ENCODE measurements at places on chromosomes 2 and 18.

DNA sequence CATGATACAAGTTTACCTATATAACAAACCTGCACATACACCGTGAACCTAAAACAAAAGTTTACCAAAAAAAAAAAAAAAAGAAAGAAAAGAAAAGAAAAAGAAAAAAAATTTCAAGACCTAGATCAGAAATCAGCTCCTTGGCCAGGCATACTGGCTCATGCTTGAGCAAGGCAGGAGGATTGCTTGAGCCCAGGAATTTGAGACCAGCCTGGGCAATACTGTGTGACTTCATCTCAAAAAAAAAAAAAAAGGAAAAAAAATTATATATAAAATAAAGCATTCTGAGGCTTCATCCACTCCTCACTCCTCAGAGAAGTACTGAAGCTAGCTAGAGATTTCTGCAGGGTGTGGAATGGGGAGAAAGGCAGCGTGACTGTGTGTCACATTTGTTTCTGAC lies 11.8 kb upstream of the PROC start:
- DNase-seq, result no peak

- DNase-seq, result no peak
Measured at GRCh38 chr2:133840761-133841160, 272.5 kb upstream of the NCKAP5 start.

DNA sequence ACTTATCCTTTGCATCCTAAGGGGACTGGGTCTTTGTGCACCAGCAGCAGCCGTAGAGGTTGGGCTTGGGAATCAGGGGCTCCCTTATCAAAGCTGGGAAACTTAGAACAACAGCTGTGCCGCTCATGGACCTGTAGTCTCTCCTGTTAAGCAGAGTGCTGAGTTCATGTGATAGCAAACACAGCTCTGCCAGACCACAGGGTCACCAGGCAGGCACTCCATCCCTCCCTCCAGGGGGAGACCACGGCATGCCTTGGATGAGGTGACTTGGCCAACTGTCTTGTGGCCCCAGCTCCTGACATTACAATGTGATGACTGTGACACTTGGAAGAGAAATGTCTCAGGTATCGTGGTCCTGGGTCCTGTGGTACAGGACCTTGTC lies 60.0 kb downstream of the DGKD start:
- no peak for DNase-seq

- DNase-seq, result no peak
Measured at GRCh38 chr2:40416486-40416885, 35.4 kb downstream of the SLC8A1 start.

DNA sequence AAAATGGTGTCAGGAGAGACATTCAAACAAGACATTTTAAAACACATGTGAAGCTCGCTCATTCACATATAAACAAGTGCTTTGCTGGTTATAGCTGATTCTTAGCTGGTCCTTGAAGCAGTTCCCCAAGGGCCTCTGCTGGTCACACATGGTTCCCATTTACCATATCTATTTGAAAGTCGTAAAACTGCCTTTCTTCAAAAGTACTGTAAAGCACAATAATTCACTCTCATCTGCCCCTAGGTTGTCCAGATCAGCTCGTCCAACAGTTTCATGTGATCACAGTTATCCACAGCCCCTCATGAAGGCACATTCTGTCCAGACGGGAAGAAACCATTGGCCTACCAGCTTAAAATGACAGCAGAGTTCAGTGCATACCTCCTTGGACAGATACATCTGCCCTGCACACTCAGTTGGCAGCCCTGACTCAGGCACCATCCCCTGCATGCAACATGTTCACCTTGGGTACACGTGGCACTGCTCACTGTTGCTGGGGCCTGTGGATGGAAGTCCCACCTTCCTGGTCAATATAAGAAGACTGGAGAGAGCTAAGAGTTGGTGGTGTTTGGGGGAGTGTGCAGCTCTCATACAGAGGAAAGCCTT lies 108.0 kb upstream of the HAAO start:
- DNase-seq, result no peak

- no peak for DNase-seq
Measured at GRCh38 chr18:6722690-6723089, 6.8 kb upstream of the ARHGAP28 start.

DNA sequence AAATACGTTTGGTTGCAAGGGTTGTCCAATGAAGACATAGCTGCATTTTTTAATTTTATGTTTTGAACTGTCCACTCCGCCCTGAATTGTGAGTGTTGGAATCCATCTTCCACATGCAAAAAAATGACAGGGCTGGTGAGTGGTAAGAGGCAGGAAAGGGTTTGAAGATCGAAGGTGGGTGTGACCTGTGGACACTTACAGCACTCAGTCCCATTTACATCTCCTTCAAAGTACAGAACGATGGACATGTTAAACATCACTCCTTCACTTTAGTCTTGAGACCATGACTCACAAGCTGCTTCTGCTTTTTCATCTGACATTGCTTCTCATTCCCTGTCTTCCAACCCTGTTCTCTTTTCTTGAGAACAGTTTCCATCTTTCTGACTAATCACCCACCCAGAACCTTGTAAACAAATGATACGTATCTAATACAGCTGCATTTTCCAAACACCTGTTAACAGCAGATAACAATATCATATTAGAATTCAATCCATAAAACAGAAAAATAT lies 179.3 kb downstream of the ZNF516 start:
- DNase-seq, result no peak

DNA sequence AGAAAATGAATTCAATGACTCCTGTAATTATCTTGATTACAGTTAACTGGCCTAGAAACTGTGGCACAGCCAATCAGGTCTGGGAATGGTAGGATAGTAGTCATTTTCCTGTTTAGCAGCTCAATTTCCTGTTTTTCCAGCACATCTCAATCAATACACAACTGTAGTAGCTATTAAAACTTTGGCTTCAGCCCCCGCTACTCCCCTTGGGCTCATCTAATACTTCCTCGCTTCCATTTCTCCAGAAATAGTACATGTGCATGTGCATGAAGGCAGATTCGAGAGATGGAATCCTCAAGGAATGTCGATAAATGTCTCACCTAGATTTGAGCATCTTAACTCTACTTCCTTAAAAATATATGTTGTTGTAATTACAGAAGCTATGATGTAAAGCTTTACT lies 9.7 kb downstream of the COBLL1 start:
- no peak for DNase-seq

GRCh38 chr18:61471942-61472341 lies 138.7 kb downstream of the CDH20 start:
- no peak for DNase-seq

DNA sequence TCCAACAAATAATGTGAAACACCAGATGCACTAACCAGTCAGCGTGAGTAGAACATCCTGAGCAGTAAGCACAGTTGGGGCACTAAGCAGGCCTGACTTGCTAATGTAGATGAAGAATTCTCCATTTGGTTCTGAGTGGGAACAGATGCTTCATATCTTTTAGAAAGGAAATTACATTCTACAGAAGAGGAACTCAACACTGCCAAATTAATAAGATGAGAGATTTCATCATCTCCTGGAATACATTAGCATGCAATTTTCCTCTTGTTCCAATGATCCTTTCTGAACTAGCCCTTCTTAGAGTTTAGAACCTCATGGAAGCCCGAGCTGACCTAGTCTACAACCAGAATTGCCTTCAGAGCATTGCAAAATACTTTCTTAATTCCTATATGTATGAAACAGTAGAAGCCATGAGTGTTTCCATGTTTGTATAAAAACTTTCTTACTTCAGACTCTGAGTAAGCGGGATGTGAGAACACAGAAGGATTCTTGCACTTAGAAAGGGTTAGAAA lies 34.8 kb downstream of the COL5A2 start:
- DNase-seq, result no peak

DNA sequence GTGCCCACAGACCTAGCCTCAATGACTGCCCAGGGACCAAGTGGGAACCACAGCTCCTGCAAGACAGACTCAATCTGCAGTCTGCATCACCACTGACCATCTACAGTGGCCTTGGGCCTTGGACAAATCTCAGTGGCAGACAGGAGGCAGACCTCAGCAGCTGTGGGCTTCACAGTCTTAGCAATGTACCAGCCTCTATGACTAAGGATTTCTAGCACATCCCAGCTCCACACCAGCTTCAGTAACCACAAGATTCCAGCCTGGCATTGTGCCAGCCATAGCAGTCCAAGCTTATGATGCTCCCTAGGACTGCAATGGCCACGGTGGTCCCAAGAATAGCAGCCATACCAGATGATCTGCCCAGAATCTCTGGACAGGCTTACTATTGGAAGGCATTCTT lies 19.6 kb upstream of the WDR75 start:
- DNase-seq, result no peak

DNA sequence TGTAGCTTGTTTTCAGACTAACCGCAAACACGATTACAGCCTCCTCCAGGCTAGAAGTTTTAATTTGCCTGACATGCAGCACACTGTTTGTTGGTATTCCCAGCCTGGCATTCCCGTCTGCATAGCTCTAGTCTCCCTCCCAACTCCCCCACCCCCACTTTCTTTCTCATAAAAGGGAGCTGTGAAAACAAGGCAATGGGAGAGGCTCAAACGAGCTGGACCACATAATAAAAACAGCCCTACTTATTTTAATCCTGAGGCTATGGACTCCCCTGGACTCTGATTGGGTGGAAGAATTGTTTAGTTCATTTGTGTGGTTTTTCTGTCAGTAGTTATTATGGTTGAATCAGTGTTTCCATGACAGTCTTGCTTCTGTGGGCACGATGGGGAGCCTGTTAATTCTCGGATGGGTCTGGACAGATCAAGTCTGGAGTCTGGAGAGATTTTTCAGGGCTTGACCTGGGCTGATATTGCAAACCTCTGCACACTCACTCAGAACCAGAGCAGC lies 1.2 kb downstream of the STON1 start:
- peak; percentile 26 for DNase-seq

DNA sequence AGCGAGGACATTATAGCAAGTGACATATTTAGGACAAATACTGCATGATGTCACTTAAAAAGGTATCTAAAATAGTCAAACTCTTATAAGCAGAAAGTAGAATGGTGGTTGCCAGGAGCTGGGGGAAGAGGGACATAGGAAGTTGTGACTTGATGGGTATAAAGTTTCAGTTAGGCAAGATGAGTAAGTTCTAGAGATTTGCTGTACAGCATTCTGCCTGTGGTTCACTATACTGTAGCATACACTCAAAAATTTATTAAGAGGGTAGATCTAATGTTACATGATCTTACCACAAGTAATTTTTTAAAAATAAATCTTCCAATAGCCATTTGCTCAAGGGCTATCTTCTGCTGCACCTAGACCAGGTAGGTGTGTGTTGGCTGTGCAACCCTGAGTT lies 78.1 kb upstream of the NPAS2 start:
- DNase-seq, result no peak

GRCh38 chr18:58953627-58954026 lies 89.0 kb downstream of the ZNF532 start:
- no peak for DNase-seq

GRCh38 chr2:6977113-6977741 lies 60.0 kb downstream of the RNF144A start:
- DNase-seq, result peak; percentile 41

DNA sequence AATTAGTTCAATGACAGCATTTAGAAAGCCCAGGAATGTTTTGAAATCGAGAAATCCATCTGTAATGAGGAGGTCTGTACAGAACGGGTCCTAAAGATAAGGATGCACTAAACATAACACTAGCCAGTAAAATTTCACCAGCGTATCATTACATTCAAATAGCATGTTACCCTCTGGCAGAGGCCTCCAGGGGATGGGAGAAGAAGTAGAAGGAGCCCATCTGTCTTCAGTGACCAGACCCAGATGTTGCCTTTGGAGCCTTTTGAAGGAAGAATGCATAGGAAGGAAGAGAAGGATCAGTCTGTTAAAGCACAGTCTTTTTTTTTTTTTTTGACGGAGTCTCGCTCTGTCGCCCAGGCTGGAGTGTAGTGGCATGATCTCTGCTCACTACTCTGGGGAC lies 86.1 kb upstream of the BCL2L11 start:
- DNase-seq, result no peak

GRCh38 chr2:200654823-200655222 lies 69.0 kb downstream of the AOX1 start:
- DNase-seq, result no peak

- DNase-seq, result no peak
Measured at GRCh38 chr2:238634701-238635357, 208.1 kb downstream of the ASB1 start.

DNA sequence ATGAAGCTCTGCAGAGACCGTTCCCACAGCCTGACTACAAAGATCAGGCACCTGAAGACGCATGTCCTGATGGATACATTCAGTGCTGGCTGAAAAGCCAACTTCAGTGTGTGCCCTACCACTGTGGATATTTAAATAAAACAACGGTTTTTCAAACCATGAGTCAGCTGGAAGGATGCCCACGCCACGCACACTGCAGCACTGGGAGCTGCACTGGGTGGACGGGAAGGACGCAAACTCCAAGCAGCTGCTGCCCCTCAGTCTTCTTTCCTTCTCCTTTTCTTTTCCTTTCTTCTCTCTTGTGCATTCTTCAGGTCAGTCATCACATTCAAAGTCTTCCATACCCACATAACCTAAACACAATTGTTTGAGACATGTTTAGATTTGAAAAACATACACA lies 7.9 kb downstream of the TMEM18 start:
- no peak for DNase-seq

- no peak for DNase-seq
Measured at GRCh38 chr18:33424266-33424946, 16.1 kb downstream of the CCDC178 start.

DNA sequence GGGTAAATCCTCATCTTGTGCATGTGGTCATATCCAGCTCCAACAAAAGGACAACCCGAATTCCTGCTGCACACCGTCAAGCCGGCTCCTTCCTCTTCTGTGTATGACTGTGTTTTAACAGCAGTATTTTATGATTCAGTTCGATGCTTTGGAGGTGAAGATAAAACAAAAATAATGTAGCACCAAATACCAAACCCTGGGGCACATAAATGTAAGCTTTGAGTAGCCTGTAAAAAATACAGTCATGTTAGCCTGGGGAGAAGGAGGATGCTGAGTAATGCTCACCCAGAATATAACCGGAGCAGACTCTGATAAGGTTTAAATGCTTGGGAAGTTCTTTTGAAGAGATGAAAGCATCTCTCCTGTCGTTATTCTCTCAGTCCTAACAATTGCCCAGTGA lies 225.0 kb downstream of the SUCLG1 start:
- no peak for DNase-seq

- no peak for DNase-seq
Measured at GRCh38 chr2:64362562-64363026, 91.4 kb upstream of the LGALSL start.

- DNase-seq, result no peak
Measured at GRCh38 chr2:234258562-234259141, 208.2 kb downstream of the SPP2 start.

DNA sequence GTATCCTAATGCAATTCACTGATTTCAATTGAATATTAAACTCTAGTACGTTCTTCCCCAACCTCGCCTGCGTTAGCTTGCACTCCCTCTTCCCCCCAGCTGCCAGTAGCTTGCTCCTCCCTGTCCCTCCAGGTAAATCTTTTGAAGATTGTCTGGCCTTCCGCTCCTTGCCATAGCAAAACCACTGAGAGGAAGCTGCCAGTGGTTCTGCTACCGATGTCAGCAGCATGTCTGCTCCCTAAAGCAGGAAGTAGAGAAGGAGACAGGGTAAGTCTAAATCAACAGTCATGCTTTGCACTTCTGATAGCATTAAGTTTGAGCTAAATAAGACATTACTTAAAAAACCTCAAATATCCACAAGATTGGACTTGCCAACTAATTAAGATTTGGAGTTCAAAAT lies 89.1 kb downstream of the SCN2A start:
- DNase-seq, result no peak
